SW480 (cell line): ENCODE measurements at places on chromosomes 6 and 20.

GRCh38 chr6:142459271-142459670, 157.5 kb downstream of the ADGRG6 start:
- DNase-seq = no peak

GRCh38 chr6:112576423-112576822, 229.3 kb downstream of the RFPL4B start:
- no peak for DNase-seq

DNA sequence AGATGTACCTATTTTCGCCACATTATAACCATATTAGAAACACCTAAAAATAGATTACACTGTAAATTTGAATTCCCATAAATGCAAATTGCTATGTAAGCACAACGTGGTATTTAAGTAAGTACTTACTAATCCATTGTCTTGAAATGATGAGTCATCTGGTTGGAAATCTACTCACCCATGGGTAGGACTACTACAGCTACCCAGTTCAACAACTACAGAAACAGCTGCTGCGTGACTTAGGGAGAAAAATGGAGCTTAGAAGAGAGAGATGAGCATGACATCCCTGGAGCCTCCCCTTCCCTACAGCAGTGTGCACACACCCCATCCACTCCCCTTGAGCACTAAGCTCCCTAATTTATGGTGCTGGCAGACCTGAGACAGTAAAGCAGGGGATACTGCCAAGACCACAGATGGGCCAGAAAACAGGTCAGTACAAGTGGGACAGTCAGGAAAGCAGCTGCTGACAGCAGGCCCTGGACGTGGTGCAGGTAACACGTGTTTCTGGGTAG, 26.9 kb downstream of the RRAGD start:
- no peak for DNase-seq

DNA sequence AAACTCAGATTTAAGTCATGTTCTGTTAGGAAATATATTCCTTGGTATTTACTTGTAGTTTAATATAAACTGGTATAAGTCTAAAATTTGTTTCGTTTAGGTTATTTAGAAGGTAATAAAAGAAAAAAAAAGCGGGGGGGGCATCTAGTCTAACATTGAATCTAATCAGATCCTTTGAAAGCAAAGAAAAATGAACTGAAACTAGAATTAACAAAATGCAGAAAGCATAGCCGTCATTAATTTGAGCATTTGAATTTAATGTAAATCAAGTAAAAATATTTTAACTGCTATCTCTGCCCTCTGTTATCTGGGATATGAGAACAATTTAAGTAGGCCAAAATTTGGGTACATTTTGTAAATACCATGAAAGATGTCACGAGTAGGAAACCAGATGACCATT, 54.1 kb downstream of the SNX9 start:
- no peak for DNase-seq

GRCh38 chr6:6597682-6598081, 9.2 kb downstream of the LY86 start:
- no peak for DNase-seq

- no peak for DNase-seq
Measured at GRCh38 chr20:56986931-56987720, 279.3 kb downstream of the BMP7 start.

DNA sequence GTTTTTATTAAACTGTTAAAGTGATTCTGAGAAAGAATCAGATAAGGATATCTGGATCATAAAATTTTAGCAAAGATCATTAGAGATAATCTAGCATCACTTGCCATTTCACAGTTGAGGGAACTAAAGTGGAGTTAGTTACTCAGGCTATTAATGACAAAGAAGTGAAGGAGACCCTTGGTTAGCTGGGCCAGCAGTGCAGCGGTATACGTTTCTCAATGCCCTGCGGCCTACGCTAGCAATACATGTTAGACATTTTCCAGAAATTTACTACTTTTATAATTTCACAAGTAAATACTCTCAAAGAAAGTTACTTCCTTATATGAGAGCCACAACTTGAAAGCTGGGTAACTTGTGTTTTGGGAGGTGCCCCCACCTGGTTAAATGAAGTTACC, 28.5 kb downstream of the NEDD9 start:
- DNase-seq = no peak

DNA sequence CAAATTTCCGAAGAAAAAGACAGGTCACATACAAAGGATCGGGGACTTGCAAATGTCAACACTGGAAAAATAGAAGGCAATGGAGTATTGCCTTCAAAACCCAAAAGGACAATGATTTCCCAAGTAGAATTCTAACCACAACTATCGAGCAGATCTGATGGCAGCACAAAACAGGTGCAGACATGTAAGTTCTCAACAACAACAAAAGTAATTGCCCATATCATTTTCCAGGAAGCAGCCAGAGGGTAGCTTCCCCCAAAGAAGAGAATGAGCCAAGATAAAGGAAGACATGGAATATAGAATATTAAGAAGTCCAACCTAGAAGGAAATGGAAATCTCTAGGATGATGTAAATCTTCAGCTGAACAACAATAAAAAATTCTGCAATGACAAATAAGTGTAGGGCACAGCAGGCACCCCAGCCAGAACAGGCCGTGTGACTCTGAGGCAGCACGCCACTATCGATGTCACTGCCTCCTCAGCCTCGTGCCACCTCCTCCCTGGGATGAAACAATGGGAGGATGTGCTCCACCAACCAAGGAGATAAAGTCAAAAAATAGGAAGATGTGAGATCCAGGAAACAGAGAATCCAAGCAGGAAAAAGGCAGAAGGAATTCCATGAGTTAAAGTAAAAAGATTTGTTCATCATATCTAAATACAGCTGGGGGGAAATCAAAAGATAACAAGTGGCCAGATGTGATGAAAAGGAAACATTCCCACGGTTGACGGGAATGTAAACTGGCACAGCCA, 34.1 kb downstream of the SERPINB1 start:
- DNase-seq = no peak

GRCh38 chr20:18718129-18718528, 95.5 kb upstream of the SCP2D1 start:
- no peak for DNase-seq

GRCh38 chr20:10655720-10656669, 17.8 kb downstream of the JAG1 start:
- DNase-seq = no peak
